ENCODE measurements at places on chromosomes 7 and 10.
A peak's percentile ranks its signal among the peaks of the same experiment; 100 is the strongest.

DNA sequence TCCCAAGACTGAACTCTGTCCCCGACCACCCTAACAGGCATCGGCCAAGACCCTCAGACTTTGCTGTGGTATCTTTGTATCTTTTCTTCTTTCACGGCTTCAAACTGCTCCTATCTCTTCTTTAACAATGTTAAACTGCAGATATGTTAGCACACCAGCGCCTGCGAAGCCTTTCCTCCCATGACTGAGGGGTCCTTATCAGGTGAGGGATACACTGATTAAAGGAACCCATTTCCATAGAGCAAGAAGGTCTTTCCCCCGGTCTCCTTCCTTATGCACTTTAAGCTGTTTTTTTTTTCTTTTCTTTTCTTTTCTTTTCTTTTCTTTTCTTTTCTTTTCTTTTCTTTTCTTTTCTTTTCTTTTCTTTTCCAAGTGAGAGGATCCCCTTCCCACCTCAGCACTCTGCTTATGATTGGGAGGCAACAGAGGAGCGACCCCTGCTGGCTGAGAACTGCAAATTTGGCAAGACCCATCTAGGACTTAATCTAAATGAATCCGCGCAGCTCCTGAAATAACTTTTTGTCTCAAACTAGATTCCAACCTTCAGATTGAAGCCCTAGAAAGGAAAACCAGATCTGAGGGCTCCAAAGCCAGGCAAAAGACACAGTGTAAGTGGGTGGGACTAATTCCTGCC, 109.9 kb downstream of the ITGB8 start:
- H3K36me3 ChIP-seq = no peaks in the 10 kb centered on the region
- no peak overlapping the region for H3K27ac ChIP-seq
- DNase-seq = no peak

GRCh38 chr10:99329304-99329553, at the start of gene CNNM1:
CNNM1 (plus strand) TSS chr10:99329356; CDS start chr10:99329388, 32 bp downstream.
- H3K27ac ChIP-seq = no peak within 1 kb of the TSS
- H3K36me3 ChIP-seq = no peaks in the 10 kb centered on the region
- no peaks in the 10 kb centered on the region for H3K4me1 ChIP-seq
- H3K27me3 ChIP-seq = peaks cover 6% of the 10 kb centered on the region

- no peaks in the 10 kb centered on the region for H3K27me3 ChIP-seq
- H3K4me3 ChIP-seq = no peak overlapping the region
- no peak for DNase-seq
- H3K27ac ChIP-seq = no peak overlapping the region
- no peaks in the 10 kb centered on the region for H3K4me1 ChIP-seq
- no peaks in the 10 kb centered on the region for H3K36me3 ChIP-seq
Observed at GRCh38 chr7:104160375-104160774, 47.4 kb downstream of the ORC5 start.

DNA sequence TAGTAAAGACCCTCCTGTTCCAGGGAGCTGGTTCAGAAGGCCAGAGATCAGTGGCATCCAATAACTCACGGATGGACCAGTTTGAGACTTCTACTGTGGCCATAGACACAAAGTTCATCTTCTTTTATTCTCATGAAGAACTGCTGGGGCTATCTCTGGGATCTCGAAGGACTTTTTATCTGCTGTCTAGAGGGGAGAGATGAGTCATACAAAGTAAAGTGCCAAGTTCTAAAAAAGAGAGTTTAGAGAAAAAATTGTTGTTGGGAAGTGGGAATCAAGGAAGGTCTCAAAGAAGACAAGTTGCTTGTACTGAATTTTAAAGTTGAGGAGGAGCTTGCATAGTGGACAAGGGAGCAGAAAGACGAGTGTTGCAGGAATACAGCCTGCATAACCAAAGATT, 8.0 kb upstream of the FAM221A start:
- no peak for DNase-seq
- no peaks in the 10 kb centered on the region for H3K36me3 ChIP-seq
- H3K27me3 ChIP-seq = no peaks in the 10 kb centered on the region
- no peak overlapping the region for H3K27ac ChIP-seq

GRCh38 chr7:78020136-78020873, 221.7 kb downstream of the PHTF2 start:
- H3K36me3 ChIP-seq = no peaks in the 10 kb centered on the region
- H3K4me3 ChIP-seq = peak overlapping the region; percentile 31
- peak; percentile 28 for DNase-seq
- no peaks in the 10 kb centered on the region for H3K4me1 ChIP-seq
- H3K27me3 ChIP-seq = no peaks in the 10 kb centered on the region

DNA sequence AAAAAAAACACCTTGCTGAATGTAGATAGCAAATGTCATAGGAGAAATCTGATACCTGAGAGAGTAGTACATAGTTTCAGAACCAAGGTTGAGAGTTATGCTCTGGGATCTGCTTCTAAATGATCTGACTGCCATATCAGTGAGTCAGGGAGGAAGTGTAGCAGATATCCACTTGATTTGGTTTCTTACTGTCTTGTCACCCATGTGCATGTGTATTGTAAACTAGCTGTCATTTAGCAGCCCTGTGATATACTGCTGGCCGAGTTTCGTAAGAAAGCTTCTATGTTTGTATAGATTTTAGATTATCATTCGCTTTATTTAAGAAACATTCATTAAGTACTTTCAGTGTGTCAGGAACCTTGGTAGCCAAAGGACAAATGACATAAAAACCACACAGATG, 42.0 kb downstream of the SP4 start:
- no peak overlapping the region for H3K4me3 ChIP-seq
- no peak overlapping the region for H3K27ac ChIP-seq
- H3K36me3 ChIP-seq = no peaks in the 10 kb centered on the region
- no peak for DNase-seq

- DNase-seq = no peak
- no peaks in the 10 kb centered on the region for H3K4me1 ChIP-seq
- no peak overlapping the region for H3K27ac ChIP-seq
- H3K27me3 ChIP-seq = no peaks in the 10 kb centered on the region
- H3K4me3 ChIP-seq = no peak overlapping the region
Observed at GRCh38 chr10:64546073-64546472, 1024.9 kb downstream of the REEP3 start.

- no peak overlapping the region for H3K27ac ChIP-seq
- no peak overlapping the region for H3K4me3 ChIP-seq
- H3K27me3 ChIP-seq = no peaks in the 10 kb centered on the region
- DNase-seq = no peak
Observed at GRCh38 chr7:101377189-101377736, 14.6 kb downstream of the COL26A1 start.

DNA sequence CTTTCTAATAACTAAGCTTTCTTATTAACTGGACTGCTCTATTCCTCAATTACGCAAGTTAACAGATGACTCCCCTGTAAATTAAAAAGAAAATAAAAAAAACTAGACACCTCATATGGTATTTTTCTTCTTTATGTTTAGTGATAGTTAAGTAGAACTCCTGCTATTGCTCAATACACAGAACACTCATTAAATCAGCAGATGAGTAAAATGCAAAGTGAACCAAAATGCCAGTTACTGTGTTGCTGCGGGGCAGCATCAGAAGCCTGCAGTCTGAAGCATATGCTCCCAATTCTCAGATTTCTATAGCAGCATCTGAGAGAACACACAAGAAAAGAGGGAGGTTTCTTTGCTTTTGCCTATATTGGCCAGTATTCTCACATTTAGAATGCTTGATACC, 28.4 kb downstream of the CDK6 start:
- DNase-seq = no peak
- no peaks in the 10 kb centered on the region for H3K27me3 ChIP-seq
- no peak overlapping the region for H3K27ac ChIP-seq

DNA sequence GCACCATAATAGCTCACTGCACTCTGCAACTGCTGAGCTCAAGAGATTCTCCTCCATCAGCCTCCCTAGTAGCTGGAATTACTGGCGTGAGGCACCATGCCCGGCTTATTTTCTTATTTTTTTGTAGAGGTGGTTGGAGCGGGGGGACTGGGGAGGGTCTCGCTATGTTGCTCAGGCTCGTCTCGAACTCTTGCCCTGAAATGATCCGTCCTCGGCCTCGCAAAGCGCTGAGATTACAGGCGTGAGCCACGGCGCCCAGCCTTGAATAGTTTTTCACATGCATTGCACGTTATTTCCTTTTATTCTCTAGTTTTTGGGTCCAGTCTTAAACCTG, 526 bp upstream of the LAMTOR4 start:
- peak overlapping the region; percentile 97 for H3K4me3 ChIP-seq
- DNase-seq = no peak
- no peaks in the 10 kb centered on the region for H3K27me3 ChIP-seq
- H3K27ac ChIP-seq = peak overlapping the region; percentile 98
- no peaks in the 10 kb centered on the region for H3K36me3 ChIP-seq
- H3K4me1 ChIP-seq = peaks cover 19% of the 10 kb centered on the region

- H3K27ac ChIP-seq = no peak overlapping the region
- DNase-seq = no peak
- no peaks in the 10 kb centered on the region for H3K4me1 ChIP-seq
- H3K4me3 ChIP-seq = no peak overlapping the region
- no peaks in the 10 kb centered on the region for H3K36me3 ChIP-seq
Observed at GRCh38 chr10:115951242-115951641, 321.8 kb downstream of the GFRA1 start.

GRCh38 chr7:46368871-46369270, 447.8 kb upstream of the IGFBP3 start:
- no peaks in the 10 kb centered on the region for H3K4me1 ChIP-seq
- H3K4me3 ChIP-seq = no peak overlapping the region
- no peak for DNase-seq
- no peaks in the 10 kb centered on the region for H3K36me3 ChIP-seq
- H3K27ac ChIP-seq = no peak overlapping the region
- no peaks in the 10 kb centered on the region for H3K27me3 ChIP-seq

GRCh38 chr10:124748953-124749645, 4.9 kb upstream of the FAM53B start:
- H3K4me1 ChIP-seq = peaks cover 7% of the 10 kb centered on the region
- H3K4me3 ChIP-seq = no peak overlapping the region
- no peaks in the 10 kb centered on the region for H3K27me3 ChIP-seq
- no peak for DNase-seq

- no peak overlapping the region for H3K27ac ChIP-seq
- H3K27me3 ChIP-seq = no peaks in the 10 kb centered on the region
- no peaks in the 10 kb centered on the region for H3K4me1 ChIP-seq
- no peak for DNase-seq
- H3K36me3 ChIP-seq = no peaks in the 10 kb centered on the region
Observed at GRCh38 chr7:118590107-118590506, 365.6 kb downstream of the ANKRD7 start.

GRCh38 chr7:69256634-69257081, 341.6 kb upstream of the AUTS2 start:
- H3K4me3 ChIP-seq = no peak overlapping the region
- H3K27me3 ChIP-seq = no peaks in the 10 kb centered on the region
- H3K36me3 ChIP-seq = no peaks in the 10 kb centered on the region

DNA sequence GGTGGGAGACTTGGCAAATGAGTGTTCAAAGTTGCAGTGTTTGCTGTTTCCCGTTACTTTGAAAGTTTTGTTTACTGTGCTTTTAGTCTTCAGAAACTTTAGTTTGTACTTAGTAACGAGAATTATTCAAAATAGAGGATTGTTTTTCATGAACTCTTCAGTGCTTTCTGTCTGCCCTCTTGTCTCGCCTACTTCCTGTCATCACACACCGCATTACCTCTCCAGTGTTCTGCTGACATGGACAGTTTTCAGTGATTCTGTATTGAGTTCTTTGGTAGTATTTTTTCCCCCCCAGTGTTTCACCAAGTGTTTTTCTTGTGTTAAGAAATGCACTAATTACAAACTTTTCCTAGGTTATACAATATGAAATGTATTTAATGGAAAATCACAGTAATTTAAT, 207.0 kb downstream of the MLLT10 start:
- H3K27ac ChIP-seq = peak overlapping the region; percentile 70
- peaks cover 55% of the 10 kb centered on the region for H3K4me1 ChIP-seq
- H3K4me3 ChIP-seq = no peak overlapping the region
- DNase-seq = peak; percentile 78

- peak overlapping the region; percentile 38 for H3K4me3 ChIP-seq
- H3K4me1 ChIP-seq = peaks cover 76% of the 10 kb centered on the region
- peak overlapping the region; percentile 82 for H3K27ac ChIP-seq
- DNase-seq = no peak
- no peaks in the 10 kb centered on the region for H3K27me3 ChIP-seq
Observed at GRCh38 chr10:3805201-3805790, 20.3 kb upstream of the KLF6 start.

GRCh38 chr10:113491967-113492565, 60.8 kb upstream of the HABP2 start:
- no peaks in the 10 kb centered on the region for H3K27me3 ChIP-seq
- H3K4me1 ChIP-seq = no peaks in the 10 kb centered on the region
- H3K4me3 ChIP-seq = no peak overlapping the region

DNA sequence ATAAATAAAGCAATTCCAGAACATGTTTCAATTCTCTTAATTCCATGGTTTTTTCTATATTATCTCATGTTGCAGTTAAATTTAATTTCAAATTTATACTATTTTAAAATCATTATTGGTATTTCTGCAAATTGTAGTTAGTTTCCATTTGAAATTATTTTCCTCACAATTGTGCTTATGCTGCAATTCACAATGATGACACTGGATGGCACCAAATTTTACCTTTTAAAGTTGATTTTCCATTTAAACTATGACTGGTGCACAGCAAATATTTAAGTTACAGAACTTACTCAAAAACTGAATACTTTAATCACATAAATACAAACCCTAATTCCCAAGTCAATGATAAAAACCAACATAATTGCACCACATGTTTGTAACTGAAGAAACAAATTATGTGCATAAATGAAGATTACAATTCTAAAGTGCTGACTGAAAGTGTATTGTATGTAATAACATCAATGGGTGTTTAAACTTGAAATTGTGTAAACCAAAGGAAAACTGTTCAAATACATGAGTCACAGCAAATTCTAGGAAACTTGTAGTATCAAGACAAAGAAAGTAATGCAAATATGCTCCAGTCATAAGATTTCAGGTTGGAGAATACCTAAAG, 75.3 kb upstream of the AASS start:
- no peak for DNase-seq
- H3K36me3 ChIP-seq = no peaks in the 10 kb centered on the region
- no peaks in the 10 kb centered on the region for H3K4me1 ChIP-seq
- no peak overlapping the region for H3K4me3 ChIP-seq

- DNase-seq = no peak
- no peaks in the 10 kb centered on the region for H3K36me3 ChIP-seq
- H3K27me3 ChIP-seq = no peaks in the 10 kb centered on the region
- H3K4me3 ChIP-seq = no peak overlapping the region
Observed at GRCh38 chr10:118950997-118951637, 78.4 kb upstream of the NANOS1 start.

DNA sequence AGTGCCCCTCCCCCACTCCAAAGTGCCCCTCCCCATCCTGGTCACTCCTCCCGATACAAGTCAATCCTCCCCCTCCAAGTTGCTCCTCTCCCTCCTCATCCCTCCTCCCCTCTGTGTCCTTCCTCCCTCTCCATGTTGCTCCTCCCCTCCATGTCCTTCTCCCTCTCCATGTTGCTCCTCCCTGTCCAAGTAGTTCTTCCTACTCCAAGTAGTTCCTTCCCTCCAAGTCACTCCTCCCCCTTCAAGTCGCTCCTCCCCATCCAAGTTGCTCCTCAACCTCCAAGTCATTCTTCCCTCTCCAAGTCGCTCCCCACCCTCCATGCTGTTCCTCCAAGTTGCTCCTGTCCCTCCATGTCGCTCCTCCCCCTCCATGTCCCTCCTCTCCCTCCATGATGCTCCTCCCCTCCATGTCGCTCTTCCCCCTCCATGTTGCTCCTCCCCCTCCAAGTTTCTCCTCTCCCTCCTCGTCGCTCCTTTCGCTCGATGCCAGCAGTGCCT, 8.6 kb upstream of the WBP1L start:
- no peaks in the 10 kb centered on the region for H3K27me3 ChIP-seq
- H3K27ac ChIP-seq = no peak overlapping the region
- DNase-seq = no peak
- H3K4me1 ChIP-seq = no peaks in the 10 kb centered on the region
- no peak overlapping the region for H3K4me3 ChIP-seq

Data from naive thymus-derived CD4-positive, alpha-beta T cell (primary cell).